ENCODE measurements at places on chromosomes 13 and 19. TPM values are rescaled to one million over a fixed set of nuclear protein-coding genes. Genes with fewer than 3 reads are reported as not detected.

CACNG7 gene
- total RNA-seq, result 3.5 TPM

GRCh38 chr13:78239714-78240113, 321.1 kb upstream of the EDNRB start:
- DNase-seq, result no peak

ZNF578 gene
- not detected for total RNA-seq

DNA sequence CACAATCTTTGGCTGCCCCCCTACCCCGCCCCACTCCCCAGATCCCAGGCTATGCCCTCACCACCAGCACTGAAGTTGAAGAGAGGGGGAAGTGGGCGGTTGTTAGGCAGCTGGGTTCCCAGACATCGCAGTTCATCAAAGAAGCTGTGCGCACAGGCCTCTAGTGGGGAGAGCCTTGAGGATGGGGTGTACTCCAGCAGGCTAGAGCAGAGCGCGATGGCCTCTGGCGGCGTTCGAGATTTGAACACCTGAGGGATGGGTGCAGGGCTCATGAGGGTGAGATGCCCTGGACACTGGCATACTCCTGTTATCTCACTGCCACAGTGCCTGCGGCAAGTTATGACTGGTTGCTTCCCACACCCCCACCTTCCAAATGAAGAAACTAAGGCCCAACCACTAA, 10.0 kb downstream of the GSK3A start:
- DNase-seq, result no peak

DNA sequence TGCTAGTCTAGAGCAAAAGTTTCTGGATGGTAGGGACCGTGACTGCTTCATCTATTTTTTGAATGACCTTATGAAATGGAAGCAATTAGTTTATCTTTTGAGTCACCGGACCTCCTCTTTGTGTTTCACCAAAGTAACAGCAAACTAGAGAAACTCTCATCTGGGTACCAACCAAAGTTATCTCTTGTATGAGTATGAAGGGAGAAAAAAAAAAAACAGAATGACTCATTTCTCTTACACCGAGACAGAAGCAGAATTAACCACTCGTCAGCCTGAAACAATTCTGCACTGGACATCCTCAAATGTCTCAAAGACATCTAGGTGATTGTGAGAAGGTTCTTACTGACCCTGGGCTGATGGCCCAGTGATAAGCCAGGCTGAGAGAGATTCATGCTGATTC, 18.3 kb downstream of the ZNF100 start:
- DNase-seq, result peak; percentile 60

GRCh38 chr13:75489502-75490263, 7.7 kb upstream of the TBC1D4 start:
- peak; percentile 75 for DNase-seq

- no peak for DNase-seq
Measured at GRCh38 chr13:98385606-98386005, 191.3 kb downstream of the STK24 start.

DNA sequence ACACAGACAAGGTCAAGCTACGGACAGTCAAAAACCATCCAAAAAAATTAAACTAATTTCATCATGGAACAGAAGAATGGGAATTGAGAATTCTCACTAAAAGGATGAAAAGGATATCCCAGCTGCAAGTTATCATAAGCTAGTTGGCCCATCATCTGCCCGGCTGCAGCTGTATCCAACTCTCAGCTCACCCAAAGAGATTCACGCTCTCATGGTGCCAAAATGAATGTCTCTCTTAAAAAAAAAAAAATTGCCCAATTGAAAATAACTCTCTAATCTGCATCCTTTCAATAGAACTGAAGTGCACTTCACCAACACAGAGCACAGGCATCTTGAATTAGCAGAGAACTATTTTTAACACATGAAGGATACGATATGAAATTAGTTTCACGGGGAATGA, 20.0 kb downstream of the ENOX1 start:
- DNase-seq, result no peak

DNA sequence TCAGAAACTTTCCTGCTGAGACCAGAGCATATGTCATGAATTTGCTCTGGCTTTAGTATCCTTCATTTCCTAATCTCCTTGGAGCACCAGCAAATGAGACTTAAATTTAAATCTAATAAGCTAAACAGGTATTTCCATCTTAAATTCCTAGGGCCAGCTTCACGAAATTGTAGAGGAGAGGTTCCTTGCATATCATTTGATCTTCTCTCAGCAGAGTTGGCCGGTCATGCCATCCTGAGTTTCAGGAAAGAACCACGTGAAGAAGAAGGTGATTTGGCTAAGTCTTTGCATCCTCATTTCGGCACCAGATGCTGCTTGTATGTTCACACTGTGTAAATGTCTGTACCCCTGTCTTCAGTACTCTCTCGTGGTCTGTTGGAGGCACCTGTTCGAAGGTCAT, 370.4 kb upstream of the NBEA start:
- DNase-seq, result no peak

GRCh38 chr13:46617229-46617721, 64.3 kb downstream of the LRCH1 start:
- no peak for DNase-seq

SIGLEC8 gene
- not detected for total RNA-seq

CEACAM6 gene
- total RNA-seq, result not detected
